CD4-positive, CD25-positive, alpha-beta regulatory T cell (primary cell): ENCODE measurements at places on chromosomes 3 and 15. TPM values are rescaled to one million over a fixed set of nuclear protein-coding genes. Genes with fewer than 3 reads are reported as not detected.
A peak's percentile ranks its signal among the peaks of the same experiment; 100 is the strongest.

- DNase-seq = peak; percentile 62
- H3K36me3 ChIP-seq = no peaks in the 10 kb centered on the region
- peaks cover 4% of the 10 kb centered on the region for H3K4me1 ChIP-seq
These were observed 12.9 kb downstream of the OCA2 start for GRCh38 chr15:28086175-28086703.

DNA sequence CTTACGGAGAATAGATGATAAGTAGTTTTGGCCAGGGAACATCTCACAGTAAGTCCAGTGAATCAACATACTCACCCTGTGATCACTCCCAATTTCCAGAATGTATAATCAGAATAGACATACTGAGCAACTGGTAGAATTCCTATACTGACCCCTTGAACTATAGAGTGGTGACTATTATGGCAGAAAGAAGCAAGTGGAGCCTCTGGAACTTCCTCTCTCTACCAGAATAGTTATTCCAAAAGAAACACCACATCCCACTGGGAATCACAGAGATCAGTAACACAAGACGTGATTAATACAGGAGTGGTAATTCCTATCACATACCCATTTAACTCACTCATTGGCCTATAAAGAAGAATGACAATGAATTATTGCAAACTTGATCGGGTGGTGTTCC lies 50.1 kb upstream of the TRIM42 start:
- H3K4me1 ChIP-seq = no peaks in the 10 kb centered on the region
- H3K27me3 ChIP-seq = no peaks in the 10 kb centered on the region
- no peak overlapping the region for H3K27ac ChIP-seq
- no peaks in the 10 kb centered on the region for H3K36me3 ChIP-seq
- H3K4me3 ChIP-seq = no peak overlapping the region

GRCh38 chr3:178255315-178255714 lies 280.9 kb upstream of the KCNMB2 start:
- DNase-seq = no peak
- H3K27me3 ChIP-seq = no peaks in the 10 kb centered on the region
- no peak overlapping the region for H3K27ac ChIP-seq
- H3K36me3 ChIP-seq = no peaks in the 10 kb centered on the region
- H3K4me1 ChIP-seq = no peaks in the 10 kb centered on the region

- no peaks in the 10 kb centered on the region for H3K27me3 ChIP-seq
- peak overlapping the region; percentile 94 for H3K27ac ChIP-seq
- peaks cover 68% of the 10 kb centered on the region for H3K4me1 ChIP-seq
- DNase-seq = no peak
- H3K4me3 ChIP-seq = peak overlapping the region; percentile 72
These were observed 29.6 kb downstream of the CPOX start for GRCh38 chr3:98563661-98564281.

The TIMP4 gene
- not detected for polyA plus RNA-seq

The MON1A gene
- 20.1 TPM for polyA plus RNA-seq

The SSR3 gene
- 156 TPM for polyA plus RNA-seq

GRCh38 chr3:179299999-179300613 lies 22.7 kb upstream of the ZNF639 start:
- H3K27ac ChIP-seq = no peak overlapping the region
- H3K27me3 ChIP-seq = peaks cover 11% of the 10 kb centered on the region
- no peaks in the 10 kb centered on the region for H3K36me3 ChIP-seq
- DNase-seq = no peak
- no peaks in the 10 kb centered on the region for H3K4me1 ChIP-seq

DNA sequence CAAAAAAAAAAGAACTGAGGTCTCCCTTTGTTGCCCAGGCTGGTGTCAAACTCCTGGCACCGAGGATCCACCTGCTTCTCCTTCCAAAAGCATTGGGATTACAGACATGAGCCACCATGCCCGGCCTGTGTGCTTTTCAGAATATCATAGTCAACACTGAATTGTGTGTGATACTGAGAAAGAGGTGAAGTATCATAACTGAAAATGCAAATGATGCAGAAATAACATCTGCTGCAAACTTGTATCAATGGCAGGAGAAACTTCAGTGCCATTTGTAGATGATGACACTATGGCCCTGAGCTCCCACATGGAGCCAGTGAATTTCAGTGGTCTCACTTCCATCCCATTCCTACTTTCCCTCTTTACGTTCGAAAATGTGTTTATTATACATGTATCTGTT lies 21.9 kb downstream of the IL12A start:
- H3K27ac ChIP-seq = no peak overlapping the region
- no peaks in the 10 kb centered on the region for H3K27me3 ChIP-seq
- H3K4me1 ChIP-seq = peaks cover 12% of the 10 kb centered on the region
- H3K36me3 ChIP-seq = no peaks in the 10 kb centered on the region

DNA sequence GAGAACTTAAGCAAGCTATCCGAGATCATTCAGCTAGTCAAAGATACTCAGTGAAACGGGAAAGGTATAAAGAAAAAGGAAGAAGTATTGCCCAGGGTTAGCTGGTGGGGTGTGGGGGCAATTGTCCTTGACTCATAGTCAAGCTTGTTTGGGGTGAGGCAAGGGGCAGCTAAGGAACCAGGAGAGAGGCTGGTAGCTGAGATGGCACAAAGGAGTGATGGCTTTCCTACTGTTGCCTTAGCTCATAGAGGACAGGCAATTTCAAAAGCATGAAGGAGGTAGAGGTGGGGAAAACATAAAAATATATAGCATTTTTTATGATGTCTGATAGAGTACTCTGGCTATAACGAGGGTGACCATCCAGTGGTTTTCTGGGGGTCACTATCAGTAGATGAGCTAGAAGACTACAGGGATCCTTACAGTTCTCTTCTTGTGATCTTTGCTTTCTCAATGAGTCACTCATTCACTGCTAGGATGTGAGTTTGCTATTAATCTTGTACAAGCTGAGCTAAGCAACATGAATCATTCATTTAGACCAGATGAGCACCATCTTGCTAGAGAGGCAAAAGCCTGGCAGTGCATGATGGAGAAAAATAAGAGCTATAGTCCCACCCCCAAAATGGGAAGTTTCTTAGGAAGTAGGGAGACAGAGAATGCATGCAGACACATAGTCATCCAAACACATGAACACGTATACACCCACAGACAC lies 207.1 kb upstream of the PFN2 start:
- no peak overlapping the region for H3K27ac ChIP-seq
- H3K4me1 ChIP-seq = no peaks in the 10 kb centered on the region
- H3K27me3 ChIP-seq = peaks cover 3% of the 10 kb centered on the region

GRCh38 chr3:66839508-66839907 lies 158.6 kb upstream of the KBTBD8 start:
- no peak for DNase-seq
- H3K4me3 ChIP-seq = no peak overlapping the region
- no peaks in the 10 kb centered on the region for H3K36me3 ChIP-seq

DNA sequence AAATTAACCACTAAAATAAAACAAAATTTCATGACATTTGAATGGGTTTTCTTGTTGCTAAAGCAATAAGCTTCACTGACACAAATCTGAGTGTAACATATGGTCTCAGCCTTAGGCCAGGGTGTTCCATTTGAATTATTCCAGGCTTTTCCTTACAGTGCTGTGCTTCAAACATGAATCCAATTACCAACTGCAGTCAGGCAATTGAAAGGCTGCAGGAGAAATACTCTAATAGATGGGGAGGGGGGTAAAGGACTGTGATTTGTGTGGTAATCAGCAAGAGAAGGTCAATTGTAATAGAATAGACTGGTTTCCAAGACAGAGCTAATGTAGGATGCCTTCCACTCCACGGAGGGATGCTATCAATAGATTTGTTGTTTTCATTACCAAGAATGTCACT lies 466.7 kb downstream of the C3orf38 start:
- no peak overlapping the region for H3K27ac ChIP-seq
- no peaks in the 10 kb centered on the region for H3K27me3 ChIP-seq
- H3K4me3 ChIP-seq = no peak overlapping the region
- no peaks in the 10 kb centered on the region for H3K4me1 ChIP-seq
- no peak for DNase-seq
- no peaks in the 10 kb centered on the region for H3K36me3 ChIP-seq

GRCh38 chr15:64024172-64025050 lies 21.9 kb downstream of the DAPK2 start:
- H3K27me3 ChIP-seq = no peaks in the 10 kb centered on the region
- DNase-seq = no peak
- H3K36me3 ChIP-seq = no peaks in the 10 kb centered on the region
- H3K27ac ChIP-seq = no peak overlapping the region
- H3K4me1 ChIP-seq = no peaks in the 10 kb centered on the region

- no peaks in the 10 kb centered on the region for H3K27me3 ChIP-seq
- H3K27ac ChIP-seq = no peak overlapping the region
- H3K36me3 ChIP-seq = no peaks in the 10 kb centered on the region
- H3K4me3 ChIP-seq = no peak overlapping the region
- no peaks in the 10 kb centered on the region for H3K4me1 ChIP-seq
These were observed 34.7 kb upstream of the ZPLD1 start for GRCh38 chr3:102400142-102400541.

GRCh38 chr15:73856458-73857192 lies 16.7 kb upstream of the TBC1D21 start:
- no peak overlapping the region for H3K27ac ChIP-seq
- H3K4me1 ChIP-seq = no peaks in the 10 kb centered on the region
- H3K27me3 ChIP-seq = peaks cover 3% of the 10 kb centered on the region
- no peak overlapping the region for H3K4me3 ChIP-seq
- H3K36me3 ChIP-seq = no peaks in the 10 kb centered on the region
- DNase-seq = no peak

- H3K36me3 ChIP-seq = peaks cover 9% of the 10 kb centered on the region
- no peaks in the 10 kb centered on the region for H3K27me3 ChIP-seq
These were observed 14.3 kb downstream of the TGFBR2 start for GRCh38 chr3:30620402-30621360.

GRCh38 chr3:197683191-197683590 lies 53.5 kb downstream of the RUBCN start:
- H3K4me3 ChIP-seq = no peak overlapping the region
- no peaks in the 10 kb centered on the region for H3K4me1 ChIP-seq
- H3K27ac ChIP-seq = no peak overlapping the region

DNA sequence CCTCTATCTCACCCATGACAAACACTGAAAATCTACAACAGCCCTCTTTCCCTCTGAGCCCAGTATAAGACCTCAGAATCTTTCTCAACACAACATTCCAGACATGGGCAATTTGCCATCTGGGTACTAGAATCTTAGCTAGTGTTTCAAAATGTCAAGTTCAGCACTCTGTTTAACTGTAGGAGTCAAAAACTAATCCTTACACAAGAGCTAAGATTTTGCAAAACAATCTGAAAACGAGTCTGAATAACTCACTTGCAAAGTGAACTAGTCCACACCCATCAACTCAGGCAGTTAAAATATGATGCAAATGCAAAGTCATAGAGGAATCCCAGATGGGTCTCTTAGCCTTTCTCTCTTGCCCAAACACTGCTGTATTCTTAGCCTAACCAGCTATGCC lies 67.8 kb downstream of the GPR176 start:
- H3K27me3 ChIP-seq = peaks cover 17% of the 10 kb centered on the region
- no peak for DNase-seq
- no peak overlapping the region for H3K4me3 ChIP-seq
- H3K36me3 ChIP-seq = no peaks in the 10 kb centered on the region

GRCh38 chr15:85354461-85354860 lies 25.9 kb upstream of the AKAP13 start:
- no peak for DNase-seq
- H3K27ac ChIP-seq = no peak overlapping the region
- H3K4me1 ChIP-seq = no peaks in the 10 kb centered on the region
- no peaks in the 10 kb centered on the region for H3K36me3 ChIP-seq

- no peak for DNase-seq
- H3K27me3 ChIP-seq = peaks cover 2% of the 10 kb centered on the region
- no peak overlapping the region for H3K27ac ChIP-seq
- no peaks in the 10 kb centered on the region for H3K4me1 ChIP-seq
These were observed 173.4 kb upstream of the FAM3D start for GRCh38 chr3:58839964-58840363.

The ITPKA gene
- not detected for polyA plus RNA-seq

GRCh38 chr3:197064771-197065170 lies 35.2 kb upstream of the MELTF start:
- no peak overlapping the region for H3K27ac ChIP-seq
- no peak overlapping the region for H3K4me3 ChIP-seq
- peaks cover 43% of the 10 kb centered on the region for H3K36me3 ChIP-seq

DNA sequence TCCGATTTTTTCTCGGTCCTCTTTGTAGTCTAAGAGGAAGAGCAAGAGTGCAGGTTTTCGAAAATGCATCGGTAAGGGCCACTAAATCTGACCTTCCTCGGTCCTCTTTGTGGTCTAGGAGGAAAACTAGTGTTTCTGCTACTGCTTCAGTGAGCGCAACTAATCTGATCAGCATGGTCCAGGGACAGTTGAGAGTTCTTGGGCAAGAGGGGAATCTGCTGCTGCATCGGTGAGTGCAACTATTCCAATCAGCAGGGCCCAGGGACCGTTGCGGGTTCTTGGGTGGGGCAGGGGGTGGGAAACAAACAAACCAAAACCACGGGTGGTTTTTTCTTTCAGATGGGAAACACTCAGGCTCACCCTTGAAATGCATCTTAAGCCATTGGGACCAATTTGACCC lies 10.5 kb upstream of the OSBPL11 start:
- no peak overlapping the region for H3K4me3 ChIP-seq
- no peaks in the 10 kb centered on the region for H3K4me1 ChIP-seq
- no peak for DNase-seq
- H3K27me3 ChIP-seq = no peaks in the 10 kb centered on the region

DNA sequence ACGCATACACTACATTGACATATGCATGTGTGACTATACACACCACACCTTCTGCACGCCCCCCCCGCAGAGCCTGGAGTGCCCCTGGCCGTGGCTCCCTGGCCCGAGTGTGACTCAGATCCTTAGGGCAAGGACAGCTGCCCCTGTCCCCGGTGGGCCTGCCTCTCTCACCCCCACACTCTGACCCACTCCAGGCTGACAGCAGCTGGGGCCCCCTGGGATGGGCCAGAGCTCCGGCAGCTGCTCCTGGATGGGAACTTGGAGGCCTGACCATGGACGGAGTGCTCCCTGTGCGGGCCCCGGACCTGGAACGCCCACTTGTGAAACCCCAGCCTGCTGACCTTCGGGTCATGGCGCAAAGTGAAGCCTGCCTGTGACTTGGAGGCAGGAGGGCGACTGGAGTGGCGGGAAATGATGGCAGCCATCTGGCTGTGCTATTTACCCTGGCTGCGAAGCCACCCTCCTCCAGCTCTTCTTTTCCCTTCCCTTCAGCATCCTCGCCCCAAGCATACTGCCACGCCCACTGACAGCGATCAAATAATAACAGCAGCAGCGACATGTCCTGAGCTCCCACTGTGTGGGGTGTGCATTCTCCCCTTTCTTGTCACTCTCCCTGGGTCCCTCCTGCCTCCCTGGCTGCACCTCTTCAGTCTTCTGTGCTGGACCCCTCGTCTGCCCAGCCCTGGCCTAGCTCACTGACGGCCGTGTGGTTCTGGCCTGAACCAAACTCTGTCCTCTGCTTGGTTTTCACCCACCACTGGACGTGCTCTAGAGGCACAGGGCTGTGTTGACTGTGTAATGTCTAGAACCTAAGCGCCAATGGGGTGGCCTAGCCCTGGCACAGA lies 90.7 kb upstream of the MEF2A start:
- H3K27ac ChIP-seq = no peak overlapping the region
- no peaks in the 10 kb centered on the region for H3K36me3 ChIP-seq
- no peak for DNase-seq
- H3K4me1 ChIP-seq = no peaks in the 10 kb centered on the region

The CHD2 gene
- 47.7 TPM for polyA plus RNA-seq

GRCh38 chr3:138213398-138214085 lies 26.4 kb downstream of the ARMC8 start:
- peaks cover 10% of the 10 kb centered on the region for H3K36me3 ChIP-seq
- H3K4me1 ChIP-seq = no peaks in the 10 kb centered on the region
- no peaks in the 10 kb centered on the region for H3K27me3 ChIP-seq
- no peak overlapping the region for H3K27ac ChIP-seq
- H3K4me3 ChIP-seq = no peak overlapping the region

- H3K4me1 ChIP-seq = peaks cover 6% of the 10 kb centered on the region
- no peaks in the 10 kb centered on the region for H3K36me3 ChIP-seq
- no peak overlapping the region for H3K27ac ChIP-seq
These were observed 86.8 kb upstream of the CTNNB1 start for GRCh38 chr3:41112466-41112865.

The MED12L gene
- not detected for polyA plus RNA-seq
